Hematopoietic multipotent progenitor cell treated with erythropoietin and hydrocortisone succinate and interleukin-3 and kit ligand, for 4 days (in vitro differentiated cells): ENCODE measurements at places on chromosomes 11 and 22.

- DNase-seq, result no peak
Observed at GRCh38 chr22:33735978-33736377, 184.3 kb downstream of the LARGE1 start.

DNA sequence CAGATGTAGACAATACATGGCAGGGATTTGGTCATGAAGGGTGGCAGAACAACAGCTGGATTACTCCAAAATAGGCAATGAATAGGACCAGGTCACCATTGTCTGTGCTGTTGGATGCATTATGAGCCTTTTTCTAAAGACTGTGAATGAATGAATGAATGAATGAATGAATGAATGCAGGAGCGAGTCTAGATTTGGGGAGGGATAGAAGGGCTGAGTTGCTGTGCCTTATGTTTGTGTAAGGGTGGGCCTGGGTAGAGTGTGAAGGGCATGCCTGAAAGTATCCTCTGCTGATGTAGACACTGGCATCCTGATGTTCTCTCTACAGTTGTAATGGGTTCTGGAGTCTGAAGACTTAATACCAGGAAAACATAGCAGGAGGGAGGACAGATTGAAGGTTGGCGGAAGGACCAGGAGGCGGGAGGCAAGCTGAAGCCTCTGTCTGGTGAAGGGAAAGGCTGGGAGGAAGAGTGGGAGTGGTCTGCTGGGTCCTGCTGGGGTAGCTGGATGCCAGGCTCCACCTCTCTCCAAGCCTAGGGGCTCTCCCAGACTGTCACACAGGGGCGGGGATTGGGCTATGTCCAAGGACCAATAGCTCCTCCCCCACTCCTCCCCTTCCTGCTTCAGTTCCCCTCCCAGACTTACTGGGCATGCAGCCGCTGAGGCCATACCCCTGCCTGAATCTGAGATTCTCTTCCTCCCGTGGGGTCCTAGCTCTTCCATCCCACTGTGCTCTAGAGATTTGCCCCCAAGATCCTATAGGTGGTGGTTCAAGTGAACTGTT, 4.8 kb downstream of the TRIM3 start:
- DNase-seq, result peak; percentile 92

GRCh38 chr11:1422481-1422880, 32.7 kb downstream of the BRSK2 start:
- peak; percentile 21 for DNase-seq

GRCh38 chr11:45614196-45614828, 51.1 kb downstream of the CHST1 start:
- no peak for DNase-seq

DNA sequence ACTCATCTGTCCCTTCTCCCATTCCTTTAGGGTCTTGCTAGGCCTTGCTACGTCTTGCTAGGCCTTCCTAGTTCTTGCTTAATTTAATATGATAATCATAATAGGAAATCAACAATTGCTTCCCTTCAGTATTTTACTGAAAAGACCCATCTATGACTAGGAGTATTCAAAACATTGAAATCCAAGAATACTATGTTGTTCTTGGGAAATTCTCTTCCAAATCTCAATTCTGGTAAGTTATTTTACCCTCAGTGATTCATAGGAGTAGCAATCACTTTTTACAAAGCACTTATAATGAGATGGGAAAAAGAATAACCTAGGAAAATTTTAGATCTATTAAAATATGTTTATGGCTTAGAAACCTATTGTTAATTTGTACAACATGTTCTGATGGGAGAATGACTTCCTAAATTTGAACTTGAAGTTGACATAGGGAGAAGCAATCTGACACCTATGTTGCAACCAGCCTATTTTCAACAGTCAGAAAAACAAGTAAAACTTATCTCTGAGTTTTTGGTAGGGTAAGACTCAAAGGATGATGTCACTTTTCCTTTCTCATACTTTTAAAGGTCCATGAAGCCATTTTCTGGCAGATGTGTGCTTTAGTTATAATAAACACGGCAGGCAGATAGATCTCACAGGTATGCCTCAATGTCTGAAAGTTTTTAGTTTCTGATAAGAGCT, 29.5 kb upstream of the HIPK3 start:
- peak; percentile 63 for DNase-seq
